ENCODE measurements at places on chromosomes 3 and 15.

GRCh38 chr15:48077616-48078184 lies 43.1 kb upstream of the SLC24A5 start:
- H3K36me3 ChIP-seq, result peaks cover 1% of the 10 kb centered on the region
- H3K4me3 ChIP-seq, result no peak overlapping the region

- H3K27ac ChIP-seq, result no peak overlapping the region
- H3K4me1 ChIP-seq, result no peaks in the 10 kb centered on the region
- DNase-seq, result no peak
- no peak overlapping the region for H3K4me3 ChIP-seq
Measured at GRCh38 chr3:101154401-101154800, 161.2 kb upstream of the ABI3BP start.

DNA sequence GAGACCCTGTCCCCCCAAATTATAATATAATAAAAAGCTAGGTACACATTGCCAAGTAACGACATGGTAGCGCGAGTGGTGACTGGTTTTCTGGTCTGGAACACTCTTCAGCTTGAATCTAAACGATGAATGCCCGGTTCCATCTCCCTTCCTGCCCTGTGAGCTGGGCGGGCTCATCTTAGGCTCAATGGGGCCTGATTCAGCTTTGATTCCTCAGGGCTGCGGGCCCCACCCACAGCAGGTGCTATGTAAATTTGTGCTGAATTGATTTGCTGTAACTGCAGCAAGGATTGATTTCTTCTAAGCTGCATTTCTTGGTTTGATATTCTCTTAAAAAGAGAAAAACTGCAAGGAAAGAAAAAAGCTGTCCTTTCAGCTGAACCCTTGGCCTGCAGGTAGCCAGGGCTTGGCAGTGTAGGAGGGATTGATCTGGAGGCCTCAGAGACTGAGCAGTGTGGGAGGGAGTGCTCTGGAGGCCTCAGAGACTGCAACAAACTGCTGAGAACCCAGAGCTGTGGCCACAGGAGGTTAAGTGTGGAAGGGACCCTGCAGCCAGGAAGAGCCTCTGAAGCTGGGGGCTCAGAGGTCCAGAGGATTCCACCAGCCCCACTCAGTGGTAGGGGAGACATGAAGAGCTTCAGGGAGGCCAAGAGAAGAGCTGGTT lies 231.6 kb downstream of the XXYLT1 start:
- no peak overlapping the region for H3K4me3 ChIP-seq
- peak overlapping the region; percentile 30 for H3K27ac ChIP-seq
- H3K36me3 ChIP-seq, result peaks cover 1% of the 10 kb centered on the region
- H3K4me1 ChIP-seq, result no peaks in the 10 kb centered on the region
- DNase-seq, result no peak
- H3K27me3 ChIP-seq, result peaks cover 43% of the 10 kb centered on the region

- DNase-seq, result no peak
- no peaks in the 10 kb centered on the region for H3K27me3 ChIP-seq
- H3K4me3 ChIP-seq, result no peak overlapping the region
- H3K4me1 ChIP-seq, result peaks cover 5% of the 10 kb centered on the region
Measured at GRCh38 chr3:188868803-188869202, 303.0 kb upstream of the TPRG1 start.

DNA sequence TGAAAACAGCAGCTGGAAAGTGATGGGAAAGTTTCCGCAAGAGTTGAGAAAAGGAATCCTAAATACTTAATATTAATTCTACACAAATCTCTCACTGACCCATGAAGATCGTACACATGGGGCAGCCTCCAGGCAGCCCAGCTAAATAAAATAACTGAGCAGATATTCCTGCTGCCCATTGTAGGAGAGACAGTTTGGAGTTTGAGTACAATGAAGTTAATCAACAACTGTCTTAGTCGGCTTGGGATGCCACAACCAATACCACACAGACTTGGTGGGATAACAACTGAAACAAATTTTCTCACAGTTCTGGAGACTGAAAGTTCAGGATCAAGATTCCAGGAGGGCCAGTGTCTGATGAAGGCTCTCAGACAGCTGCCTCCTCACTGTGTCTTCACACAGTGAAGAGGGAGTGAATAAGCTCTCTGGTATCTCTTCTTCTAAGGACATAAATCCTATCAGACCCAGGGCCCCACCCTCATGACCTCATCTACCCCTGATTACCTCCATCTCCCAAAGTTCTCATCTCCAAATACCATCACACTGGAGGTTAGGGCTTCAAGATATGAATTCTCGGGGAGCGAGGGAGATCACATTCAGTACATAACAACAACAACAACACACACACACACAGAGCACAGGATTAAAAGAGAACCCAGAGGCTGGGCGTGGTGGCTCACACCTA lies 9.7 kb downstream of the TRPM7 start:
- H3K4me1 ChIP-seq, result peaks cover 22% of the 10 kb centered on the region
- no peak for DNase-seq
- peaks cover 7% of the 10 kb centered on the region for H3K36me3 ChIP-seq

Measured in central memory CD8-positive, alpha-beta T cell (primary cell).